ENCODE measurements at places on chromosomes 1 and 21.

DNA sequence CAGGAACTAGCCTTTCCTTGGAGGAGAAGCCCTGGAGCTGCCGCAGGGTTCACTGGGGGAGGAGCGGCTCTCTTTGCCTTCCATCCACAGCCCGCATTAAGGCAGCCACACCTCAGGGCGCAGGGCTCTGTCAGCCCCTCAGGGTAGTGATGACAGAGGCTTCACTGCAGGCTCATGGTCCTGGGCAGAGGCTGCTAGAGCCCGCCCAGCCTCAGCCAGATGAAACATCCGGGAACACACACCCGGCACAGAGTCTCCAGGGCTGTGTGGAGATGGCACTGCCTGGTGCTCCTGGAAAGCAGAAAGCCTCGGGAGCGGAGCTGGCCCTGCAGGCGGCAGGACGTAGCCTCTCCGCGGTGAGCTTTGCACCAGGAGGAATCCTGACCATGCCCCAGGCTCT, 29.4 kb upstream of the PEX10 start:
- DNase-seq: no peak

GRCh38 chr1:3690282-3691065, 38.2 kb downstream of the TP73 start:
- DNase-seq: no peak

GRCh38 chr1:168709405-168710363, 19.3 kb downstream of the DPT start:
- no peak for DNase-seq

DNA sequence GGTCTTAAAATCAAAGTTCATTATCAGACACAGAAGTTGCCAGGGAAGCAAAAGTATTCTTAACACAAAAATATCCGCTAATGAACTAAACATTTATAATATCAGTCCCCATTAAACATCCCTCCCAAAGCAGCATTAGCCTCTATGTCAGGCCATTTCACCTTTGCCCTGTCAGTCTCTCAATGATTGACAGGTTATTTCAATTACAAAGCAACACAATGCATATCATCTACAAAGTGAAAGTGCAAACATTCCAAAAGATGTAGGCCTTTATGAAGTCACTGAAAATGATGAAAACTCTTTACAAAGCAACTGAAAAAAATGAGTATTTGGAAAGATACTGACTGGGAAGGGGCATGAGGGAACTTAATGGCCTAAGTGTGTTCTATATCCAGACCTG, 14.1 kb downstream of the ENAH start:
- no peak for DNase-seq

DNA sequence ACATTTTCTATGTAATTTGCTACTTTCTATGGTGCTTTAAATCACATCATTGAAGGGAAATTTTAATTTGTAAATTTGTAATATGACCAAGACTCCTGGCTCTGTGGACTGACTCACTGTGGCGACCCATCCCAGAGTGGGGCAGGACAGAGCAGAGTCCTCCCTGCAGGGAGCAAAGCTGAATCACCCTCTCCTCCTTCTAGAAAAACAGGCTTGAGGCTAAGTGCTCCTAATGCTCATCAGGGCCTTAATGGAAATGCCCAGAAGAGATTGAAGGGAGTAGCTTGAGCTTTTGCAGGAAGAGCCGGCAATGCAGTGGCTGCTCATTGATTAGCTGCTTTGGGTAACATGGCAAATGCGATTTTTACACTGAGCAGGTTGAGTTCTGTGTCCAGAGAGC, 16.8 kb downstream of the S100A10 start:
- DNase-seq: no peak

GRCh38 chr1:210736713-210737112, 397.2 kb downstream of the KCNH1 start:
- DNase-seq: no peak

GRCh38 chr1:87044840-87045239, 130.4 kb downstream of the HS2ST1 start:
- DNase-seq: no peak

DNA sequence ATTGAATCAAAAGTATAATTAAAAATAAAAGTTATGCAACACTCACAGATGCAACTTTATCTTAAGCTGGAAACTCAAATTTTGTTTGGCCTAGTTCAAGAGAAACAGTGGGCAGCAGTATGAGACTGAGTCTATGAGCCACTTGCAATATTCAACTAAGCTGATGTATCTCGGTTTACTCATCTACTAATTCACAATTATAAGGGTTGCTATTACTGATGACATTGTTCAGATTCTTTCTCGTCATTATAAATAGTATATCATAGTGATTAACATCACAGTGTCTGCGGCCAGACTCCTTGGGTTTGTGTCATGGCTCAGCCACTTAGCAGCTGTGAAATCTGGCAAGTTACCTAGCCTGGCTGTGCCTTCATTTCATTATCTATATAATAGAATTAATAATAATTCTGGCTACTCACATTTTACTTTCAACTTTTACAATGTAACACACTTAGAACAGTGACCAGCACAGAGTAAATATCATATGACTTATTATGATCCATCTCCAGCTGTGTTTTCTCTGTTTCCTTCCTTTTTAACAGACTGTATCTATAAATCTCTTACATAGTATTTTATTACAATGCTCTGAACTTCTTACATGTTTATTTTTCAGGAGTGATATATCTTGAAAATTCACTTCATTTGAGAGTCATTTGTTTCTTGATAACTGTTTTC, 194.3 kb upstream of the RGS18 start:
- no peak for DNase-seq

DNA sequence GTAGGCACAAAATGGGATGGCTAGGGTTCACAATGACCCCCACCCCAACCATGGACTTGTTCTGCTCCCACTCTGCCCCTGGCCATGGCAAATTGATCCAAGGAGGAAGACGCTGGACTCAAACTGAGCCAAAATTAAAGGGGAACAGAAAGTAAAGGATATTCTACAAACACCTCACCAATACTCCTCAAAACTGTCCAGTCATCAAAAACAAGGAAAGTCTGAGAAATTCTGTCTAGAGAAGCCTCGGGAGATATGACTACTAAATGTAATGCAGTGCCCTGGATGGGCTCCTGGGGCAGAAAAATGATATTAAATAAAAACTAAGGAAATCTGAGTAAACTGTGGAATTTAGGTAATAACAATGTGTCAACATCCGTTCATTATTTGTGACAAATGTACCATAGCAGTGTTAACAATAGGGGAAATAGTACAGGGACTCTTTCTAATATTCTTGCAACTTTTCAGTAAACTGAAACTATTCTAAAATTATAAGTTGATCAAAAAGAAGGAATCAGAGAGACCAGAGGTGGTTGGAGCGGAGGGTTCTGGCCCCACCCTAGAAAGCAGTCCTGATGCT, 45.0 kb downstream of the MIS18A start:
- DNase-seq: no peak

GRCh38 chr1:45621501-45621836, 2.4 kb downstream of the CCDC17 start:
- no peak for DNase-seq

- no peak for DNase-seq
These were observed 44.6 kb downstream of the HMGB4 start for GRCh38 chr1:33908324-33908956.

Measured in stimulated activated CD8-positive, alpha-beta memory T cell treated with anti-CD3 and anti-CD28 coated beads, Interleukin-4, amount 100 ng/mL, for 24 hours (primary cell).